ENCODE measurements at places on chromosomes 5 and 9. TPM values are rescaled to one million over a fixed set of nuclear protein-coding genes. Genes with fewer than 3 reads are reported as not detected.

POU5F2 gene
- 0.22 TPM for total RNA-seq

- no peak for DNase-seq
These were observed 548.5 kb downstream of the MTRR start for GRCh38 chr5:8417316-8418048.

DNA sequence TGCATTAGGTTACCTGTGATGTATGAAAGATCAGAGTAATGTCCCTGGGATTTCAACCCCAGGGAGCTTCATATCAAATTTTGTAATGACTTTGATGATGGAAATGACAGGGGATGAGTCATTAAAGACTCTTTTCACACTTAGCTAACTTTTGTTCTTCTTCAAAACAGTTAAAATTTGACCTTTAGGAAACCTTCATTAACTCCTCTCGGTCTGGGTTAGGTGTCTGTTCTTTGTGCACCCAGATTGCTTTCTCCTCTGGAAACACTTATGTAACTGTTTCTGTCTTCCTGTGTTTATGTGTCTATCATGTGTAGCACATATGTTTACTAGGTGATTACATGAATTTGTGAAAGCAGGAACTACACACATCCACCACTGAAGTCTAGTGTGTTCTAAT is 1.6 kb downstream of the SRFBP1 start:
- DNase-seq = no peak

DNA sequence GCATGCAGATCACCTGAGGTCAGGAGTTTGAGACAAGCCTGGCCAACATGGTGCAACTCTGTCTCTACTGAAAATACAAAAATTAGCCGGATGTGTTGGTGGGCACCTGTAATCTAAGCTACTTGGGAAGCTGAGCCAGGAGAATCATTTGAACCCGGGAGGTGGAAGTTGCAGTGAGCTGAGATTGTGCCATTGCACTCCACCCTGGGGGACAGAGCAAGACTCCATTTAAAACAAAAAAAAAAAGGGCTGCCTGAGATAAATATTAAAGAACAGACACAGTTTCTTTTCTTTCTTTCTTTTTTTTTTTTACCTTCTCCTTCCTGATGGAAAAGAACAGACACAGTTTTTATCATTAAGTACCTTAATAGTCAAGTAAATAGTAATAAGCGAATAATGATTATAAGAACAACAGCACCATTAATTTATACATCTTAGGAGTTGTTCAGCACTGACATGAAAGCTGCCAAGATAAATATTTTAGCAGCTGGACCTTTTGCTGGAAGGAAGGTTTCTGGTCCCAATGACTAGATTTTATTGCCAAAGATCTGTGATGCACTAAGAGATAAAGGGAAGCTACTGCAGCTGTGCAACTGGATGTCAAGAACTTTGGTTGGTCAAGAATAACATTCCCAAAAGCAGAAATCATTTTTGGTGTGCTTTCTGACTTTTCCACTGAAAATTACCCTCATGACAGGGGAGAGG is 7.0 kb downstream of the CENPP start:
- DNase-seq = no peak

DNA sequence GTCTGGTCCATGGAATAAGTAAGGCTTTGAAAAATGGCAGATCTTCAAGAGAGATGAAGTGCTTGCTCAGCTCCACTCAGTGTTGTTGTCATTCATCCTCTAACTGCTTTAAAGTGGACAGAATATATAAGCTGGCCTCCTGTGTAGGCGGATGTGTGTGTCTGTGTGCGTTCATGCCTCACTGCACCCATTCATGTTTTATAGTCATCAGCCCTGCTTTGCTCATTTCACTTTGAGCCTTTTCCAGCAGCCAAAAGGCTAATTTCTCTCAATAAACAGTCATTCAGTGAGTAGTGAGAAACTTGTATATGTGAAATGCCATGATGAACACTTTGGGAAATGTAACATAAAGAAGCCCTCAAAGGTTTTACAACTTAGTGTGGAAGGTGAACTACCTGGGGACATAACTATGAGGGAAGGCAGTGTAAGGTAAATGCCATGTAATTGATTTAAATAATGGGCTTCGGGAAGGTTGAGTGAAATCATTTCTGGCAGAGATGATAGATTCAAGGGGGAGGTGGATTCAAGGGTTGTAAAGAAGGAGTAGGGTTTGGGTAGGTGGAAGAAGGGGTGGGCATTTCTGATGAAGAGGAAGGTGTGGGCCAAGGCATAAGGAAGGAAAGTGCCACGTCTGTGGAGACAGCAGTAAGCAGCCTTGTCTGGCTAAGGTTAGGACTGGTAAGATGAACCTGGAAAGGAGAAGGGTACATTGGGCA is 15.7 kb downstream of the TTC23L start:
- no peak for DNase-seq

DNA sequence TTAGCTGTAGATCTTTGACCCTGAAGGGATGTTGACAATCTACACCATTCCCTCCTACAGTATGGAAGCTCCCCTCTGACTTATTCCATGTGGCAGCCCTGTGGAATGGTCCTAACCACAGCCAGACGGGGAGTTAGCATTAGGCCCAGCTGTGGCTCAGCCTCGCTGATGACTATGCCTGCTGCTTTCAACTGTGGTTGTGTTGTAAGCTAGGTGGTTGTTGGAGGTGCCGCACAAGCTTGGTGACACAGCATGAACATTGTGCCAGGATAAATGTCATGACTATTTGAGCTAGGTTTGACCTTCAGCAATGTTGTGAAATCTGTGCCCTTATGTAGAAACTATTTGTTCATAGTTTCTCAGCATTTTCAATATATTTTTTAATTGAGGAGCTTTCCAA is 40.6 kb downstream of the SGCD start:
- no peak for DNase-seq

F12 gene
- total RNA-seq = 0.40 TPM

- DNase-seq = no peak
These were observed 32.2 kb downstream of the PDE6A start for GRCh38 chr5:149912226-149912871.

GRCh38 chr5:95486191-95486590 is 68.6 kb downstream of the SKIC3 start:
- DNase-seq = no peak

GRCh38 chr5:157370967-157371366 is 89.0 kb upstream of the NIPAL4 start:
- no peak for DNase-seq

DNA sequence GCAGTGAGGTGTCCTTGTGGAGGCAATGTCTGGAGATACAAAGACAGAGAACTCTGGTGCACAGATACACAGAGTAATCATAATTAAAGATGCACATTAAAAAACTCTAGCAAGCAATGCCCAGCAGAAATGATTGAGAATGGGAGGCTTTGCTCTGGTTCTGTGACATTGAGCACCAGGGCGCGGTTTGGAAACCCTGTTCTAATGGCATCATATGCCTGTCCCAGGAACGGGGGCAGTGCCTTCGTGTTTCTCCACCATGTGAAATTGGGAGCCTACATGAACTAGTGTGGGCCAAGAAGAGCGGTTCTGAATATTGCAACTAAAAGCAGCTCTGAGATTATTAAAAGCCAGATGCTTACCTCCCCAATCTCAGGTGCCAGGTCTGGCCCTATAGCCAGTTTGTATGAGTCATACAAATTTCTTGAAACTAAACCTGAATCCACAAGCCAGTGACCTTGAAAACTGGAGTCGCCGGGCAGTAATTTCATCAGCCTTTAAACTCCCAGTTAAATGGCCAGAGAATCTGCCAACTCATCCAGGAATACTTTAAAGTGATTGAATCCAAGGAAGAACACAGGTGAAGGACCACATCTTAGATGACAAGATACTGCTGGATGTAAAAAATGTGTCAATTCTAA is 22.2 kb upstream of the CTSL start:
- no peak for DNase-seq

DNA sequence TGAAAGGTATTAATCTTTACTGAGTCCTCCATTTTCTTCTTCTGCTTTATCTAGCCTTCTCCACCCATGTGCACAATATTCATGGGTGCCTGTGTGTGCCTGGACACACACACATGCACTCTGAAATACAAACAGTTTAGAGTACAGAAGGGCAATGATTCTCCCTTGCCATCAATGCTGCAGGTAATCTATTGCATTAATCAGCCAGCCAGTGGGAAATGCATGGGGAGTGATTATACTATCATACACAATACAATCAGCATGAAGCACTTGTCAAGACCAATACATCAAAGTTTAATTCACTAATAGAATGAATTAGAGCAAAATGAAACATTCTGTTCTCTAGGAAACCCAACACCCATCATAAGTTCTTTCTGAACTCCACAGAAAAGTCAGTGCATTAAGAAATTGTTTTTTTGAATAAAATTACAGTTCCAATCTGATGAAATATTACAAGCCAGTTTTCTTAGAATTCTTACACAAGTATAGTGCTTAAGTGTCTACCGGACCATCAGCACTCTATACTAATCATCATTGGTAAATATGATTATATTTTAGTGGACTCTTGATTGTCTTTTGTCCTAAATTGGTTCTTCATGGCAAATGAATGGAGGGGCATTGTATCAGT is 172.2 kb downstream of the ZSWIM6 start:
- DNase-seq = no peak

- DNase-seq = no peak
These were observed 433.2 kb upstream of the ZNF608 start for GRCh38 chr5:125179612-125180011.

GARIN3 gene
- not detected for total RNA-seq

GRCh38 chr5:150345716-150346115 is 11.8 kb upstream of the TCOF1 start:
- no peak for DNase-seq

GRCh38 chr5:153489611-153490010 is 859 bp upstream of the GRIA1 start:
- no peak for DNase-seq

DRD1 gene
- total RNA-seq = not detected

DOCK2 gene
- 0.44 TPM for total RNA-seq

- DNase-seq = no peak
These were observed 169.9 kb downstream of the HINT1 start for GRCh38 chr5:130995254-130995515.

- DNase-seq = peak; percentile 16
These were observed 1.0 kb upstream of the DAB2IP start for GRCh38 chr9:121650217-121651007.
